Spleen (tissue), 13 donors: ENCODE measurements at places on chromosomes 12 and 14.
A peak's percentile ranks its signal among the peaks of the same experiment; 100 is the strongest.

GRCh38 chr12:18165422-18165871 is 75.5 kb upstream of the RERGL start:
- DNase-seq: no peak

DNA sequence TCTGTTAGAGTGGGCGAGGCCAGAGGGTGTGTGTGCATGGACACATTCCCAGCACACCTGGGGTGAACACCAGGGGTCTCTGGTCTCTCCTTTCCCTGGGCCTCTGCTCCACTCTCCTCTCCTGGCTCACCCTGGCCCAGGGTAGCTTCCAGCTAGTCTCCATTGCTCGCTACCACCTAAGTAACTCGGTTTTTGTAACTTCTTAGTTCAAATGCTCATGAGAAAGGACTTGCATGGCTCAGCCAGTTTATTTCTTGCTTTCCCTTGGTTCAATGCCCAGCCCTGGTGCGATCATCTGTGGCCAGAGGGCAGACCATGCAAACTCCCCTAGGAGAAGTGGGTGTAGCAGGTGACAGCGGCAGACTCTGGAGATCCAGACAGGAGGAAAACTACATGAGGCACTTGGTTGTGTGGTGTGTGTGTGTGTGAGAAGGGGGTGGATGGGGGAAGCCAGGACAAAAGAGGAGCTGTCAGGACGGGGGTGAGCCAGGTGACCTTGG is 8.9 kb upstream of the ACVR1B start:
- DNase-seq: no peak

DNA sequence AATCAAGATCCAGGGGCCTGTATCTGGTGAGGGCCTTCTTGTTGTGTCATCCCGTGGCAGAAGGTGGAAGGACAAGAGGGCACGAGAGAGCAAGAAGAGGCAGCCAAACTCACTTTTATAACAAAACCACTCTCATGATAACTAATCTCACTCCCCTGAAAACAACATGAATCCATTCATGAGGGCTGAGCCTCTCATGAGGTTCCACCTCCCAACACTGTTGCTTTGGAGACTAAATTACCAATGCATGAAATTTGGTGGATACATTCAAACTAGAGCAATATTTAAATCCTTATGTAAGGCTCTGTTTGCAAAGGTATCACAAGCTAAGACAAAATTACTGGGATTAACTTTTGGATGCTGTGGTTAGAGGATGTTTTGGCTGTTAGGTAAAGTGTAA is 470.1 kb upstream of the NOVA1 start:
- no peak for DNase-seq

DNA sequence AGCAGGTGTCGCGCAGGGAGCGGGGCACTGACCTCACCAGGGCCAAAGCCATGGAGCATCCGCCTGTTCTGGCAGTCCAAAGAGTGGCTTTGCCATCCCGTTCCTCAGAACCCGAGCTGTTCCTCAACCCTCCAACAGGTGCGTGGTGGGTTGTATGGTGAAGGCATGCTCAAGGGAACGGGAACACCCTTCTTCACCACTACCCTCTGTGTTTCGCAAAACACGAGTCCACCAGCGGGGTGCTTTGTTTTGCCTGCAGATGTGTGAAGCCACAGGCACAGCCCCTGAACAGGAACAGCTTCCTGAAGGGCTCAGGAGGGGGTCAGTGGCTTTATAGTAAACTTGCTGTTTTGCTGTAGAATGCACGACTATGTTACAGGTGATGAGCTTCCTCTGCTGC is 52.7 kb downstream of the SMOC1 start:
- no peak for DNase-seq

- no peak for DNase-seq
Measured at GRCh38 chr12:79881351-79881750, 53.5 kb downstream of the PPP1R12A start.

- DNase-seq: no peak
Measured at GRCh38 chr14:57833323-57833722, 32.6 kb downstream of the SLC35F4 start.

GRCh38 chr12:39587225-39587624 is 32.4 kb downstream of the ABCD2 start:
- DNase-seq: no peak

DNA sequence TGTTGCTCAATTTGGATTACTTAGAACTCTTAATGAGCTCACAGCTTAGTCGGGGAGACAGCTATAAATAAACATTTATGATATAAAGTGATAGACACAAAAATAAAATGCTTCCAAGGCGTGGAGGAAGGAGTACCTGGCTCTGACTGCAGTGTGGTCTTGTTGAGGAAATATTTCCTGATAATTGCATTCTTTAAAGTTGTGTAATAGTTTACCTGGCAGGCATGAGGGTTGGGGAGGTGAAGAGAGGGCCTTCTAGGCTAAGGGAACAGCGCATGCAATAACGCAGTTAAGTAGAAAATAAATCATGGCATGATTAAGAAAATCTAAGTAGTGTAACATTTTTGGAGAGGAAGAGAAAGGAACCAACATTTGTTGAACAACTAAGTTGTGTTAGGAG is 260.5 kb upstream of the ATP2B1 start:
- DNase-seq: no peak

GRCh38 chr14:105486974-105487448 is 325 bp downstream of the CRIP1 start:
- peak; percentile 90 for DNase-seq

GRCh38 chr12:113425960-113426453 is 3.8 kb downstream of the SDSL start:
- no peak for DNase-seq

DNA sequence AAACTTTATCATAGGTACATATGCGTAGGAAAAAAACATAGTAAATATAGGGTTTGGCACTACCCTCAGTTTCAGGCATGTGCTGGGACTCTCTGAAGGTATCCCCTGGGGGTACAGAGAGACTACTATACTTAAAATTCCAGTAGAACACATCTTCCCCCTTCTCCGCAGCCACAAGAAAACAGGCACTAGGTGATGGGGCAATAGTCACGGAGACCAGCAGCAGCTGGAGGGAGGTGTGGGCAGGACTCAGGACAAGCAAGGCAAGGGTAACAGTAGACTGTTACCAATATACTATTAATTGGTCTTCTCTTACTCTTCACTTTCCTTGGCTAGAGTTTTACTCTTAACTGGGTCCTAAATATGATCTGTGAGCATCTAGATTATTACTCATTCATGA is 4.6 kb upstream of the PAPOLA start:
- no peak for DNase-seq

GRCh38 chr12:53222170-53222721 is 9.8 kb downstream of the RARG start:
- DNase-seq: peak; percentile 64

DNA sequence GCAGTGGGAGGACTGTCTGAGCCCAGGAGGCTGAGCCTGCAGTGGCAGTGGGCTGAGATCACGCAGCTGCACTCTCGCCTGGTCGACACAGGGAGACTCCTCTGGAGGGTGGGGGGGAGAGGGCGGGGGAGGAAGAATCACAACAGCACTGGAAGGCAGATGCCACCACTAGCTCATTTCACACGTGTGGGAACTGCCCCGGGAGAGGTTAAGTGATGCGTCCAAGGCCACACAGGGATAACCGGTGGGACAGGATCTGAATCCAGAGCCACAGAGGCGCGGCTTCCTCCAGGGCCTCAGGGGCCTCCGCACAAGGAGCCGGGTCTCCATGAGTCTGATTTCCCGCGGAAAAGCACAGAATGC is 20.8 kb downstream of the STX2 start:
- no peak for DNase-seq

DNA sequence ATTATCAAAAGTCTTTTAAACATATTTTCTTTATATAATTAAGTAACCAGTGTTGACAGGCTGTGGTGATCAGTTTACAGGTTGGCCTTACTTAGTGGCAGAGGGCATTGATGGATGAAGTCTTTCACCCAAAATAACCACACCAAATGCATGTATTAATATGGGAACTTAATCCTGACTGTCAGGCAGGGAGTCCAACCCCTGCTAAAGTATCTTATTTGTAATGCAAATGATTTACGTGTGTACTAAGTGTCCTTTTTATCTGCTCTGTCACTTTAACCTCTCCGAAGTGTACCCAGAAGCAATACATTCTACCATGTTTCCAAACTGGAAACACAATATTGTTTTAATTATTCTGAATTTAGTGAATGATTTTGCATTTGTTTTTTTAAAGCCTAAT is 1.4 kb downstream of the MYBPC1 start:
- no peak for DNase-seq

DNA sequence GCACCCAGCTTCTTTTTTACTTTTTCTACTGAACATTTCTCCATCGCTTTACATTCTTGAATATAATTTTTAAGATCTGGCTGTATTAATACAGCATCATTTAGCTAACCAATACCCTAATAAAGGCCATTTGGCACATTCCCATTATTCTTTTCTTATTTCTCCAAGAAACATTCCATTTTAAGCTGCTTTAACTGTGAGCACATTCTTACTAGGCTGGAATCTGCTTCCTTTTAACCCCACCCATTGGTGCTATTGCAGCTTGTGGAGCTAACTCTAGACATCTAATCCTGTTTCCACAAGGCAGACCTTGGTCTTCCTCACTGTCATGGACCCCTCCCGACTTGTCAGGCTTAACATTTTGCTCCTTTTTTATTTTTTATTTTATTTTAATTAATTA is 15.2 kb downstream of the CALM1 start:
- no peak for DNase-seq

DNA sequence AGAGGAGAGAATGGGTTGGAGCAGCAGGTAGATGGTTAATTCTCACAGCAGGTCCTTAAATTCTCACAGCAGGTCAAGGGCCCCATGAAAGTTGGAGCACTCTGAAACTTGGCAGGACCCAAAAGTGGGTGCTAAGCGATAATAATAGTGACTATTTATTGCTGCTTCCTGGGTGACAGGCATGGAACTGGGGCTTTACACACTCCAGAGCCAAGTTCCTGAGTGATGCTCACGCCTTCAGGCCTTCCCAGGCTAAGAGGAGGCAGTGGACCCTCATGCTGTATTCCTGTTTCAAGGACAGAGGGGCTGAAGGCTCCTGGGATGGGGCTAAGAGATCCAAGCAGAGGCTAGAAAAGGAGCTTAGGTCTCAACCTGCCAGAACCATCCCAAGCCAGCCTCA is 180.9 kb upstream of the VASH1 start:
- DNase-seq: no peak

DNA sequence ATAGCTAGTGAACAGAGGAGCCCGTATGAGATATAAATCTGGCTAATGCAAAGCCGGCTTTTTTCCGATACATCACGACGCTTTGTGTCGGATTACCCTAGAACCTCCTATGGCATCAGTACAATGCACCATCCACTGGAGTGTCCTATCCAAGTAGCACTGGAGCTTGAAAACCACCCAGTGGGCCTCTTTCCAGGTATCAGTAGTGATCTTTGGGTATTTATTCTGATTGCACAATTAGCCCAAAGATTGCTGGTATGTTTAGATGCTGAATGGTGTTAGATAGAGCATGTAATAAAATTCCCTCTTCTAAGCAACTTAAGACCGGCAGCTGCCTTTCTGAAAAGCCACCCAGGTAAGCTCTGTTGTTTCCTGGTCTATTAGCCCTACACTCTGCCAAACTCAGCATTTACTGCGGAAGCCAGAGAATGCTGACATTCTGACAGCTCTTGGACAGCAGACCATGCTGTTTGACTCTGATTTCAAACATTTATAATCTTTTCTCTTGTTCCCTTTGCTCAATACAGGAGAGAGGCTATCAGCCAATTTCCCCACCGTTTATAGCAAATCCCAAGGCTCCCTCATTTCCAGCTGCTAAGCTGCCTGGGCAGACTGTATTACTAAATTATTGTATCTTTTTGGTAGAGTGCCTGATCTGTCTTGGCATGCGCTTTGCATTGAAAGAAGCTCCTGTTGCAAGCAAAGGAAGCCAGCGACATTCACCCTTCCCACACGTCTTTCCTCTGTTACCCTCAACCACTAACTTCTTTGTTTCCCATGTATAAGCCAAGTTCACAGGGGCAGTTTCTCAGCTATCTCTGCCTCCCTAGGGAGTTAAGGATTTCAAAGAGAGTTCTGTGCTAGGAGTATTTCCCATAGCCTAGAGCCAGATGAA is 388.3 kb upstream of the GARIN6 start:
- no peak for DNase-seq

GRCh38 chr14:71143381-71144290 is 236.4 kb downstream of the PCNX1 start:
- DNase-seq: no peak

DNA sequence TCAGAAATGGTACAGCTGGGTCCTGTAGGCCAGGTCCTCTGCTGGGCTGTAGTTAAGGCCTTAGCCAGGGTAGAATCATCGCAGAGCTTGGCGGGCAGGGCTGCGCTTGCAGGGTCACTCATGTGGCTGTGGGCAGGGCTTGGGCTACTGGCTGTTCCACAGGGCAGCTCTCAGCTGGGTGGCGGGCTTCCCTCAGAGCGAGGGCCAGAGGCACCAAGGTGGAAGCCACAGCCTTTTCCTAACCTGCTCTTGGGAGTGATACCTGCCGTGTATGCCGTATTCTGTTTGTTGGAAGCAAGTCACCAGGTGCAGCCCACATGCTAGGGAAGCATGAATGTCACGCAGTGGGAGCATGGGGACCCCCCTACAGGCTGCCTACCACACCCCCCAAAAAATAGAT is 69.8 kb upstream of the RIN3 start:
- DNase-seq: no peak

- DNase-seq: no peak
Measured at GRCh38 chr12:57148469-57149244, 1.2 kb upstream of the LRP1-AS start.

GRCh38 chr12:18706798-18707197 is 31.0 kb downstream of the PLCZ1 start:
- DNase-seq: no peak

- peak; percentile 92 for DNase-seq
Measured at GRCh38 chr14:54567639-54568561, 972 bp downstream of the SAMD4A start.

- DNase-seq: no peak
Measured at GRCh38 chr14:92143309-92143708, 21.5 kb downstream of the CPSF2 start.

DNA sequence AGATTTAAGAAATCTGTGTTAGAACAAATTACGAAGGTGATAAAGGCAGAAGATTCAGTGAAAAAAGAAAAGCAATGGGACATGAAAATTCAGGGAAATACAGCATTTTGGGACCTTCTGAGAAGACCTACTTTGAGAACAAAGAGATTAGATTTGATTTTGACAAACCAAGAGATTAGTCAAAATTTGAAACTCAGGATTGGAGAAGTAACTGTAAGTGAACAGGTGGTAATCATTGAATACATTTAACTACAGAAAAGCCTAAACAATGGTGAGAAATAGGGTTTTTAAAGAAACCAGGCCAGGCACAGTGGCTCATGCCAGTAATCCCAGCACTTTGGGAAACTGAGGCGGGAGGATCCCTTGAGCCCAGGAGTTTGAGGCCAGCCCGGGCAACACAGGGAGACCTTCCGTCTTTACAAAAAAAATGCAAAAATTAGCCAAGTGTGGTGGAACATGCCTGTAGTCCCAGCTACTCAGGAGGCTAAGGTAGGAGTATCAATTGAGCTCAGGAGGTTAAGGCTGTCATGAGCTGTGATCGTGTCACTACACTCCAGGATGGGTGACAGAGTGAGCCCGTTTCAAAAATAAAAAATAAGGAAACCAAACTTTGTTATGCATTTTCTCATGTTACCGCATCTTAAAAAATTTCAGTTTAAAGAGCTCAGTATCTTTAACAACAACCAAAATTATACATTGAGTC is 8.9 kb upstream of the SAV1 start:
- no peak for DNase-seq

GRCh38 chr12:91923864-91924263 is 221.8 kb downstream of the BTG1 start:
- peak; percentile 62 for DNase-seq
